ENCODE measurements at places on chromosomes 2 and 18. TPM values are rescaled to one million over a fixed set of nuclear protein-coding genes. Genes with fewer than 3 reads are reported as not detected.

C2orf81 gene
- 0.53 TPM for total RNA-seq

CPLX4 gene
- total RNA-seq = not detected

TTN gene
- under 0.01 TPM for total RNA-seq

SERPINB4 gene
- total RNA-seq = not detected

DNA sequence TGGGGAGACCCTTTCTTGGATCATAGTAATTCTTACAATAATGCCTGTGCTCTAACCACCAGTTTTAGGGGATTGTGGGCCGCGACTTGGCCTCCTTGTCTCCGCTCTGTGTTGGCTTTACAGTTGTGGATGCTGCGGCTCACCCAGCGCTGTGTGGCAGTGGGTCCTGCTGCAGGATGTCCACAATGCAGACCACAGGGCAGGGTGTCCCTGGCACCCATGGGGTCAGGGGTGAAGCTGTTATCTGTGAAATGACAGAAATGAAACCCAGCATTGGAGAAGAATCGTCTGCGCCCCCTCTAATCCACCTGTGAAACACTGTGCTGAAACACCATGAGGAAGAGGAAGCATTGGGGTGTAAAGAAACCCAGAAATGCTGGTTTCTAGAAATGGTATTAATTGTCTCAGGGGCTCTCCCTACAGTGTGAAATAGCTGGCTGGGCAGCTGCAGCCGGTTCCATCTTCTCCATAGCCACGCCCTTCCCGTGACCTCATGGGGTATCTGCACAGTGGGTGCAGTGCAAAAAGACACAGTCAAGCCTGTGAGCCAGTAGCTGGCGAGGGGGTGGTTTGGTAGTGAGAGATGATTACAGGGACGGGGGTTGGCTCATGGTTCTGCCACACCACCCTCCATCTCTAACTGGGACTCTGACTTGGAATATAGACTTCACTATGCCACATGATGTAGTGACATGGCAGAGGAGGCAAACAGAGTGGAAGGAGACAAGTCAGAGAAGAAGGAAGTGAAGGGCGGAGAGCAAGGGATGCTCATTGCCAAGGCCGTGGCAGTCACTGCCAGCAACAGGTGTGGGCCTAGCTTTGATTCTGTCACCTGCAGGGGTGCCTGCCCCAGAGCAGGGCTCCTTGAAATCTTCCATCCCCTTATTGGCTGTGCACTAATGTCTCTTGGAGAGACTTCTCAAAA lies 16.2 kb downstream of the INPP4A start:
- no peak for DNase-seq

GRCh38 chr2:239957681-239958472 lies 67.3 kb downstream of the NDUFA10 start:
- no peak for DNase-seq

DNA sequence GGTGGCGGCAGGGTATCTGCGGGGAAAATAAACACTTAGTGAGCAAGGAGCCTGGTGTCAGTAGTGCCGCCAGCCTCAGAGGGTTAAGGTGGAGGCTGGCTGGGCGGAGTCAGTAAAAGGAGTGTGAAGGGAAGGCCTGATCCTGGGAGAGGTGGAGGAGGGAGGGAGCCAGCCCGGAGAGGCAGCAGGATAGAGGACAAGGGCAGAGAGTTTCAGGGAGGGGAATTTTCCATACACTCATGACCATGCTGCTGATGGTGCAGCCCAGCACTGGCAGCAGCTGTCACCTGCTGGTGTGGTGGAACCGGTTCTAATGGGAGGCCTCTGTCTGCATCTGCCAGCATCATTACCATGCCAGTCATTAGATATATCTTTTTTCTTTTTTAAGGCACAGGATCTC lies 2.0 kb upstream of the TEX44 start:
- DNase-seq = no peak

GRCh38 chr2:241163601-241164118 lies 13.4 kb downstream of the PPP1R7 start:
- DNase-seq = no peak

DNA sequence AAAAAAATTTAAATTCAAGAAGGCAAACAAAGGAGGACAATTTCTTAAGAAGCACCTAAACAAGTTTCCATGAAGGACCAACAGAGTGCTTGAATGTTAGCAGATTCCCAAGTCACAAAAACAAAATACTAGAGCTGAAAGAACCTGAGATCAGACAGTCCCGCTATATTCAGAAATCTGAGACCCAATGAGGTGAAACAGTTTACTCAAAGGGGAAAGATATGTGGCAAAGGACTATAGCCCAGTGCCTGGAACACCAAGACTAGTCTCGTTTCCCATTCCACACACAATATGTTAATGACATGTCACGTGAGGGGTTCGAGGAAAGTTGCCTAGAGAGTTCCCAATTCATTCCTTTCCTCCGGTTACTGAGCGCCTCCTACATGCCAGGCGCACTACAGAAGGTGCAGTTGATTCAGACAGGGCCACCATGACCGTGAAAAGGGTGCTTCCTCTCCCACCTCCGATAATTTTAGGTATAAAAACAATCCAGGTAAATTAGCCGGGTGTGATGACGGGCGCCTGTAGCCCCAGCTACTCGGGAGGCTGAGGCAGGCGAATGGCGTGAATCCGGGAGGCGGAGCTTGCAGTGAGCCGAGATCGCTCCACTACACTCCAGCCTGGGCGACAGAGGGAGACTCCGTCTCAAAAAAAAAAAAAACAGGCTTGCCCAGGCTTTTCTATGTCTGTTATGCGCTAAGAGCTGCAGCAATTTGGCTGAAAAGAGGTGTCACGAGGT lies 617 bp downstream of the SRBD1 start:
- peak; percentile 91 for DNase-seq

DNA sequence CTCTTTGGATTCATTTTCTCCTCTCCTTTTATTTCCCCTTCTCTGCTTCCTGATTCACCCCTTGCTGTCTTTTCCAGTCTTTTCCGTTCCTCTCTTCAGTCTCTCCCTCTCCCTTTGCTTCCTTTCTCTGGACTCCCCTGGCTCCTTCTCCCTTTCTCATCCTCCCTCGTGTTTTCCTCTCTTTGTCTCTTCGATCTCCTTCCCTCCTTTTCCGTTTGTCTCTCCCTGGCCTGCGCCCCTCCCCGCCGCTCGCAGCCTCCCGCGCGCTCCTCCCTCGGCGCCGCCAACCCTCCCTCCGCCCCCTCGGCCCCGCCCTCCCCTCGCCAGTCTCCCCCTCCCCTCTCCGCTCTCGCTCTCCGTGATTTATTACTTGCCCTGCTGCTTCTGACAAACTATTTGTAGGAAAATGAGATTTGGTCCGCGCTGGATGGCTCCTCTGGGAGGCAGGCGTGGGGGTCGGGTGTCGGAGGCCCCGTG lies 46.0 kb upstream of the PAX8 start:
- DNase-seq = peak; percentile 40

- peak; percentile 69 for DNase-seq
These were observed 30.0 kb upstream of the BMP10 start for GRCh38 chr2:68901199-68901514.

DNA sequence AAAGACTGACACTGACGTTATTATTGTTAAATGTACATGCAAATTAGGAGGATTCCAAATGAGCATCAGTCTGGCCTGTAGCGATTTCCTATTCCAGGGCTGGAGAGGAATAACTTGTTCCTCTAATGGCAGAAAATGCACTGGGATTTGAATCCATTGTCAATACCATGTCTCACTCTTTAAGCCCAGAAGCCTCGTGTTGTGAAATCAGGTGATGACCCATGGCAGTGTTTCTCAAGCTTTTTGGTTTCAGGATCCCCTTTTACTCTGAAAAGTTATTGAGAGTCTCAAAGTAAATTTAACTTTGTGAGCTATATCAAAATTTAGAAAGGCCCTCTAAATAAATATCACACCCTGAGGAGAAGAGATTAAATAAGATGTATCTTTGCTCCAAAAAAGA lies 279.2 kb downstream of the GALR1 start:
- DNase-seq = no peak
